ENCODE measurements at places on chromosomes 3 and 15.

GRCh38 chr3:13027154-13027553, 46.1 kb downstream of the IQSEC1 start:
- DNase-seq = no peak

DNA sequence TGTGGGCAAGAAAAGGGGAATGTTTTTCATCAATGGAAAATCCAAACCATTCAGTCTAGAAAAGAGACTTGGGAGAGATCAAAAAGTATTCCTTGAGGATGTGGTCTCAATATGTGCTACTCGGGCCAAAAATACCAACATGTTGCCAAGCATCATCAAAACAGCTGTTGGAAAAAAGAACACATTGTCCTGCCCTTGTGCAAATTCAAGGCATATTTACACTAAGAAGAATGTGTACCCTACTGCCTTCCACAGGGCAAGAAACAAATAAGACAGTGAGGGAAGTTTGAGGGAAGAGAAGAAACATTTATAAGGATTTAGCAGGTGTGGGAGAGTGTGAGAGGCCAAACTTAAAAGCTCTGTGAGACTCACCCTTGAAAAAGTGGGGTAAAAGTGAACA, 252.1 kb downstream of the NTRK3 start:
- DNase-seq = no peak

GRCh38 chr15:76954744-76955143, 23.2 kb downstream of the RCN2 start:
- no peak for DNase-seq

- no peak for DNase-seq
Observed at GRCh38 chr15:88909956-88910831, 3.0 kb downstream of the MFGE8 start.

- no peak for DNase-seq
Observed at GRCh38 chr15:83899670-83900069, 245.7 kb downstream of the ADAMTSL3 start.

GRCh38 chr3:37770938-37771918, 90.5 kb upstream of the CTDSPL start:
- peak; percentile 62 for DNase-seq

- peak; percentile 16 for DNase-seq
Observed at GRCh38 chr3:121883507-121883906, 10.7 kb upstream of the SLC15A2 start.

DNA sequence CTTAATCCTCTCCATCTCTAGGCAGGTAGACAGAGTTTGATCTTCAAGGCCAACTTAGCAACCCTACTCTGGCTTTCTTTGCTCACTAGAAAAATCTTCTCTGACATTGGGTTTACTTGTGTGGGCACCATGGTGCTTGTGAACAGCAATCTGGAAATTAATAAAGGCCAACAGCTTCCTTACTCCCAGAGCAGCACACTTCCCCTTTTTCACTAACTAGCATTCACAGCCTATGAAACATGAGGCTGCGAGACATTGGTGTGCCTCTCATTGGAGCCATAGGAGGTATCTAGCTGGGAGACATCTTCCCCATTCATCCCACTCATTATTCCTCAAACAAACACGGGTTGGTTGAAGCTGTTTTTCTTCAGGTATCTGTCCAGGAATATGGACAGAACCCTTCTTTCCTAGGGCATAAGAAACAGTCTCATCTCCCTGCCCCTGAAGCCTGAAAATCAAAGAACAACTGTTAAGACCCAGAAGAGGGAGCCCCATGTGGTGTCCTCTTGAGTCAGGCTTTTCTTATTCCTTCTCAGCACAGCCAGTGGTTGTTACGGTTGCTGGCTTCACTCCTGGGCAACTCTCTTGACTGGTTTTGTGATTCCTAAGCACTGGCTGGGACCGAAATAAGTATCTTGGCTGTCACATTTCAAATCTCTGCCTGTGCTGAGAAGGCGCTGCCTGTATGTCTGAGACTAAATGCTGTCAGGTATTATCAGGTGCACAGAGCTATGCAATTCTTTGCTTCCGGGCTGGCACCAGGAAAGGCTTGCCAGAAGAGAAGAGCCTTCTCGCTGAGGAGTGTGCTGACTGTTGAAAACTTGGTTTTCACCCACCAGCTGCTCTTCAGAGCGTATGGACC, 194.4 kb downstream of the FEZF2 start:
- DNase-seq = no peak

DNA sequence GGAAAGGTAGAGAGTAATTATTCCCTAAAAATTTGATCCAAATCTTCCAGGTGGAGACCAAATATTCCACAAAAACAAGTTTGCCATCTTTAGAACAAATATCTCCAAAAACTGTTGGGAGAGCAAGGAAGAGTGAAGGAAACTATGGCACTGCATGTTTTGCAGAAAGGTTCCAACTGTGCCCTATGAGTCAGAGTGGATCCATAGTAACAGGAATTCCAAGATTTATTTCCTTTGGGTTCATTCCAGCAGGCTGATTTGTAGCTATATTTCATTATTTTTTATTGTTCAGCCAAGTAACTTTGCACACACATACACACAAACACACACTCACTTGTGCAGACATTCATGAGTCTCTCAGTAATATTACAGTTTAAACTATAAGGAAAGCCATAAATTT, 459.7 kb upstream of the EPHA6 start:
- no peak for DNase-seq
